GM20000 (cell line): ENCODE measurements at places on chromosomes 11 and 22.

- no peak for DNase-seq
These were observed 3.5 kb downstream of the PSMD13 start for GRCh38 chr11:240315-240714.

- no peak for DNase-seq
These were observed 119.7 kb downstream of the CWF19L2 start for GRCh38 chr11:107337917-107338316.

DNA sequence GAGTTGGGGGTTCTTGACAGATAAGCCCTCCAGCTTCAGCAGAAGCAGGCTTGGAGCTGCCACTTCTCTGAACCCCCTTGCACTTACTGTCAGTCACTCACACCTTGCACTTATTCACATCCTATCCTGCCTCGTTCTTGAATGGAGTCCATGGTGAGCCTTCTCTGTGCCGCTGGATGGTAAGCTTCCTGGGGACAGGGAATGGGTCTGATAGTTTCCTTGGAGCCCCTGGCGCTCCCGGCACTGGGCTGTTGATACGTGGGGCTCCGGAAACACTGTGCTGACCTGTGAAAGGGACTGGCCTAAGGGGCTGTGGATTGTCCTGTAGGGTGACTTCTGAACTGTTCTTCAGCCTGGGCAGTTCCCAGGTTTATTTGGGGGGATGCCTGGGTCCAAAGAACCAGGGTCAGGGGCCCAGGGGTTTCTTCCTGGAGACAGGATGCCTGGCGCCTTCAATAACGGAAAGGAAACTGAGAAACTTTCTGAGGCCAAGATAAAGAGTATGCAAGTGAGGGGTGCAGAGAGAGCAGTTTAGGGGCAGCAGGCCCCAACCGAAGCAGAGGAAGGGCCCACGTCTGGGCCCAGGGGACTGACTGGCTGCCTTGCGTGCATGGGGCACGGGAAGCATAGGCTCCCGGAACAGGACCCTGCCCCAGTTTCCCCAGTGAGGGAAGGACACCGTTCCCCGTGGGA is 709 bp upstream of the ST3GAL4 start:
- DNase-seq: peak; percentile 49

DNA sequence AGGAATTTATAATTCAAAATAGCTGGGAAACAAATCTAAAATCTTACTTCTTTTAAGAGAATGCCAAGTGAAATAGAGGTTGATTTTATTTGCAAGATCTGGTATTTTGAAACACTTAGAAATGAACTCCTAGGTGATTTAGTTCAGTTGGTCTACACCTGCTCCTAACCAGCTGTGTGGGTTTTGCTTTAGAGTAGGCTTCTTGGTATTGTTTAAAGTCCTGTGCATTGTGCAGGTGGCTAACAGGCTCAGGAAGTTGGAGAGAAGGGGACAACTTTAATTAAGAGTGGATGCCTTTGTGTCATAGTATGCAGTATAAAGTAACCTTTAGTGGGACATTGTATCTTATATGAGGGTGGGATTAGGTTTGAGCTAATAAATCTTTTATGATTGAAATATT is 4.1 kb upstream of the RAG2 start:
- DNase-seq: no peak

GRCh38 chr11:11089805-11090204 is 232.0 kb upstream of the ZBED5 start:
- DNase-seq: no peak

GRCh38 chr11:35112056-35112845 is 26.7 kb upstream of the CD44 start:
- DNase-seq: no peak

DNA sequence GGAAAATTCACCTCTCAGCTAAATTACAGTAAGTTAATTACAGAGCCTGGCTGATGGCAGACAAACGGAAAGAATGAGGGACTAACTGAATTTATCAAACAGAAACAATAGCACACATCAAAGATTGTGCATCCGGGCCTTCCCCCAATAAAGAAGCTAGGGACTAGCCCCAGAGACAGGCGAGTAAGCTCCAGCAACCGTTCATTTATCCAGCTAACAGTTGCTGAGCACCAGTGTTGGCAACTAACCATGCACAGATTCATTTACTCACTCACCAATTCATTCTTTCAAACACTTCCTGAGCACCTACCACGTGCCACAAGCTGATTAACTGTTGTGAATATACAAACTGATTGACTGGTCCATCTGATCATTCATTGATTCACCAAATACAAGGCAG is 51.2 kb downstream of the SMCO4 start:
- no peak for DNase-seq

- no peak for DNase-seq
These were observed 62.4 kb downstream of the BRD1 start for GRCh38 chr22:49765091-49765771.
